ENCODE measurements at places on chromosomes 16 and 17.
A peak's percentile ranks its signal among the peaks of the same experiment; 100 is the strongest.

DNA sequence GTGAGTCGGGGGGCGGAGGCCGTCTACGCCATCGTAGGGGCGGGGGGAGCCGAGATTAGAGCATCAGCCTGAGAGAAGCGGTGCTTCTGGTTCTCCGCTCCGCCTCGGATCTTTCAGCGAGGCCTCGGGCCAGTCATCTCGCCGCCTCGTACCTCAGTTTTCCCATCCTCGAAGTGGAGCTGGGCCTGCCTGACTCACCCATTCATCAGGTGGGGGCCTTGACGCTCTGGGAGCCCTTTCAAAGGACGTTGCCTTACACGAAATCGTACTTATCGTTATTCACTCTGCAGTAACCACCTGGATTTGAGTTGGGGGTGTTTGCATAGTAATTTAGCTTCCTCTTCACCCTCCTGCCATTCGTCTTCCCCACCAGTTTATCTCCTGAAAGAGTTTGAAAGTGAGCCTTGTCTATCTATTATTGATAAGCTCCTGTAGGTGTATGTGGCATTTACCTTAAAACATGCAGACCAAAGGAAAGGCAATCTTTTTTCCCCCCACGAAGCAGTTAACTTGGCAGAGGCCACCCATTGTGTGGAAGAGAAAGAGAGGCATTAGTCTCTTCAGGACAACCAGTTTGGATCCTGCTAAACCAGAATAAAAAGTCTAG lies 674 bp downstream of the TAF15 start:
- no peak for DNase-seq

DNA sequence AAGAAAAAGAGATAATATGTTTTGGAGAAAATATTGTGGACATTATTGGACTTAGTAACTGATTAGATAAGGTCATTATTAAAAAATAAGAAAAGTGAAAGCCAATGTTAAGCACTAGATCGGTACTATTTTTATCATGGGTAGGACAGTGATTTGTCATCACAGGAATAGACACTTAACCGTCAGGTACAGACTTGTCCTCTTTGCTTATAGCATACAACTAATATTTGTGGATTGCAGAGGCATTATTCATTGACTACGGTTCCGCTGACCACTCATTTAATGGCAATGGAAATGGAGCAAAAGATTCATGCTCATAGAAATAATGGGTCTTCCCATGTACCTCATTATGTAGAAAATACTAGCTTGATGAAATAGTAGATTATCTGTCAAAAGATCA lies 596.3 kb upstream of the CA10 start:
- DNase-seq = no peak

- no peak for DNase-seq
Measured at GRCh38 chr16:3266873-3267537, 10.6 kb upstream of the MEFV start.

GRCh38 chr16:57372372-57373116 lies at the start of gene CX3CL1:
Gene CX3CL1 (plus strand): TSS chr16:57372490. CDS start chr16:57372569, 79 bp downstream.
- DNase-seq = no peak

GRCh38 chr17:62092784-62093183 lies 27.7 kb upstream of the MED13 start:
- no peak for DNase-seq

- DNase-seq = no peak
Measured at GRCh38 chr16:73217654-73218053, 169.7 kb upstream of the ZFHX3 start.

- DNase-seq = no peak
Measured at GRCh38 chr17:5225668-5226457, 8.8 kb downstream of the SCIMP start.

- DNase-seq = peak; percentile 76
Measured at GRCh38 chr17:50783193-50783660, 15.9 kb upstream of the ANKRD40CL start.

- no peak for DNase-seq
Measured at GRCh38 chr17:83034525-83034924, 44.9 kb upstream of the METRNL start.

GRCh38 chr16:86608301-86608747 lies 30.0 kb downstream of the FOXL1 start:
- DNase-seq = no peak

GRCh38 chr17:39223907-39224777 lies 1.6 kb downstream of the STAC2 start:
- no peak for DNase-seq

DNA sequence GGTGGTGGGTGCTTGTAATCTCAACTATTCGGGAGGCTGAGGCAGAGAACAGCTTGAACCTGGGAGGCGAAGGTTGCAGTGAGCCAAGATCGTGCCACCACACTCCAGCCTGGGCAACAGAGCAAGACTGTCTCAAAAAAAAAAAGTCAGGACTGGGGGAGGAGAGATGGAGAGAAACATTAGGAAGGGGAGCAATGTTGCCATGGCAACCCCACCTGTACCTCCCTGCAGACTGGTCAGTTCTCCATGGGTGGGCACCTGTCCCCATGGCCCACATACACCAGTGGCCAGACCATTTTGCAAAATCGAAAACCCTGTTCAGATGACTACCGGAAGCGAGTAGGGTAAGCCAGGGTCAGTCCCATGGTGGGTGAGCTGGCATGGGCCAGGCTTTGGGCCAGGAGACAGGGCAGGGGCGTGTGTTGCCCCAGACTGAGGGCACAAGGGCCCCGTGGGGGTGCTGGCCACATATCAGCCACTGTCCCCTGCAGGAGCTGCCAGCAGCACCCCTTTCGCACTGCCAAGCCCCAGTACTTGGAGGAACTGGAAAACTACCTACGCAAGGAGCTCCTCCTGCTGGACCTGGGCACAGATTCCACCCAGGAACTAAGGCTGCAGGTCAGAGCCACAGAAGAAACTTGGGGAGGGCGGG lies 14.0 kb downstream of the TSNAXIP1 start:
- no peak for DNase-seq

DNA sequence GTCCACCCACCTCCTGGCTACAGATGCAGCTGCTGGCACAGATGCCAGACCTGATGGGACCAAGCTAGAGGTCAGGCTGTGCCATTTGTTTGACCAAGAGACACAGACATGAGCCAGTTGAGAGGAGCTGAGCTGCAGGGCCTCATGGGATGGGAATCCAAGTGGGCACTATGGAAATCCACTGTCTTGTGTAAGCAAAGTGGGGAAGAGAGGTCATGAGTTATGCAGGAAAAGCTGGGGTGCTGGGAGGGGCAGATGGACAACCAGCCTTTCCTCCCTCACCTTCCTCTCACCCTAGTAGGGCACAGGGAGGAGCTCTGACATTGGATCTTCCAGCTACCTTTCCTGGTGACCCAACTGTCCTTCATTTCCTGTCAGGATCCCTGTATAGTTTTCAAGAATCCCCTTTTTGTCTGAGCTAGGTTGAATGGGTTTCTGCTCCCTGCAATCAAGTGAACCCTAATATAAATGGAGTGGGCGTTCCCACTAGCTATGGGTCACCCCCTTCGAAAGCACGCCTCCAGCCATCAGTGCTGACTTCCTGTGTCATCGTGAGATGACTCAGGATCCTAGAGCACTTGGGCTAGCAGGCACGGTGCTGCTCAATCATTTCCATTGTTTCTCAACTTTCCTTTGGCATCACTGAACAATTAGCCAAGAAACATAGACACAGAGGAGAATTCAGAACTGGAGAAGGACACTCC lies 13.6 kb downstream of the ATPAF2 start:
- DNase-seq = peak; percentile 17

- no peak for DNase-seq
Measured at GRCh38 chr17:6276711-6277110, 158.2 kb downstream of the AIPL1 start.

DNA sequence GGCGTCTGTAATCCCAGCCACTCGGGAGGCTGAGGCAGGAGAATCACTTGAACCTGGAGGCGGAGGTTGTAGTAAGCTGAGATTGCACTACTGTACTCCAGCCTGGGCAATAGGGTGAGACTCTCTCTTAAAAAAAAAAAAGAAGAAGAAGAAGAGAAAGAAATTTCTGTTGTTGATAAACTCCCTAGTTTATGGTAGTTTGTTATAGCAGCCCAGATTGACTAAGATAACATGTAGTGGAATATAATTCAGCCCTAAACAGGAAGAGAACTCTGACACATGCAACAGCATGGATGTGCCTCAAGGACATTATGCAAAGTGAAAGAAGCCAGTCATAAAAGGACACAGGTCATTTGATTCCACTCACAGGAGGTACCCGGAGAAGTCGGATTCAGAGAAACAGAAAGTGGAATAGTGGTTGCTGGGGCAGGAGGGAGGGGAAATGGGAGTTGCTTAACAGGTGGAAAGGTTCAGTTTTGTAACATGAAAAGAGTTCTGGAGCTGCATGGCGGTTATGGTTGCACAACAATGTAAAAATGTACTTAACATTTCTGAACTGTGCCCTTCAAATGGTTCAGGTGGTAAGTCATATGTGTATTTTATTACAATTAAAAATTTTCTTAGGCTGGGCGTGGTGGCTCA lies 26.0 kb upstream of the PRM1 start:
- no peak for DNase-seq

GRCh38 chr16:554640-555365 lies 5.4 kb upstream of the PRR35 start:
- no peak for DNase-seq

- DNase-seq = peak; percentile 64
Measured at GRCh38 chr17:17682737-17683680, 1.8 kb downstream of the RAI1 start.

GRCh38 chr17:17149520-17150447 lies 56.3 kb downstream of the PLD6 start:
- DNase-seq = no peak

- DNase-seq = no peak
Measured at GRCh38 chr17:40022961-40023541, 7.8 kb downstream of the CSF3 start.

DNA sequence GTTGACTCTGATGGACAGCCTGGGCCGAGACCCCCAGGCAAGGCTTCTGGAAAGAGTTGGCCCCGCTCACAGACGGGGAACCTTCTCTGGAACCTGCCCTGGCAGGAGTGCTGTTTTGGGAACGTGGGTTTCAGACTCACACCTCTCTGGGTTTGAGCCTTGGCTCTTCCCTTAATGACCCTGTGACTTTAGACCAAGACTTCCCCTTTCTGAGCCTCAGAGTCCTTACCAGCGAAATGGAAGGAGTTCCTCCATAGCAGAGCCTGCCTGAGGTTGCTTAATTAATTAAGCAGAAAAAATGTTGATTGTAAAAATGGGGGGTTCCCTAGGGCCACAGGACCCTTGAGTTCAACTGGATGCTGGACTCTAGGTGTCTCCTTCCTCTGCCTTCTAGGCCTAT lies 408.2 kb downstream of the SEC14L1 start:
- DNase-seq = no peak

DNA sequence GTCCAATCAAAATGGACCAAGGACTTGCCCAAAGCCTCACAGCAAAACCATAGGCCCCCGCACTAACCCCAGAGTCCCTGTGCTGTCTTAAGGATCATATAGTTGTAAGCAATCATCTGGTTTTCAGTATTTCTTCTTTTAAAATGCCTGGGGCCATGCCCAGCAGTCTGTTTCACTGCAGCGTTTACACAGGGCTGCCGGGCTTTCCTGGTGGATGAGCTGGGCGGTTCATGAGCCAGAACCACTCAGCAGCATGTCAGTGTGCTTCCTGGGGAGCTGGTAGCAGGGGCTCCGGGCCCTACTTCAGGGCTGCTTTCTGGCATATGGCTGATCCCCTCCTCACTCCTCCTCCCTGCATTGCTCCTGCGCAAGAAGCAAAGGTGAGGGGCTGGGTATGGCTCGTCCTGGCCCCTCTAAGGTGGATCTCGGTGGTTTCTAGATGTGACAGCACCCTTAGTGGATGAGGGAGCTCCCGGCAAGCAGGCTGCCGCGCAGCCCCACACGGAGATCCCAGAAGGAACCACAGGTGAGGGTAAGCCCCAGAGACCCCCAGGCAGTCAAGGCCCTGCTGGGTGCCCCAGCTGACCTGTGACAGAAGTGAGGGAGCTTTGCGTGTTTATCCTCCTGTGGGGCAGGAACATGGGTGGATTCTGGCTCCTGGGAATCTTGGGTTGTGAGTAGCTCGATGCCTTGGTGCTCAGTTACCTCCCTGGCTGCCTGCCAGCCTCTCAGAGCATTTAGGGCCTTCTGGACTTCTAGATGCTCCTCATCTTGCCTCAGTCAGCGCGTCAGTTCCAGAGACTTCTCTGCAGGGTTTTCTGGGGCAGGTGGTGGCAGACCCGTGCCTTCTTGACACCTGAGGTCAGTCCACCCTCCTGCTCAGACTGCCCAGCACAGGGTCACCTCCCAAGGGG lies 24.8 kb upstream of the STH start:
- no peak for DNase-seq

- no peak for DNase-seq
Measured at GRCh38 chr17:82490512-82491195, 28.9 kb upstream of the FOXK2 start.

GRCh38 chr17:75896415-75897159 lies at the start of gene TRIM65:
Gene TRIM65 (minus strand): TSS chr17:75896951. CDS start chr17:75896937, 14 bp downstream.
- DNase-seq = peak; percentile 81

- no peak for DNase-seq
Measured at GRCh38 chr16:69741951-69742904, 12.5 kb downstream of the NOB1 start.

DNA sequence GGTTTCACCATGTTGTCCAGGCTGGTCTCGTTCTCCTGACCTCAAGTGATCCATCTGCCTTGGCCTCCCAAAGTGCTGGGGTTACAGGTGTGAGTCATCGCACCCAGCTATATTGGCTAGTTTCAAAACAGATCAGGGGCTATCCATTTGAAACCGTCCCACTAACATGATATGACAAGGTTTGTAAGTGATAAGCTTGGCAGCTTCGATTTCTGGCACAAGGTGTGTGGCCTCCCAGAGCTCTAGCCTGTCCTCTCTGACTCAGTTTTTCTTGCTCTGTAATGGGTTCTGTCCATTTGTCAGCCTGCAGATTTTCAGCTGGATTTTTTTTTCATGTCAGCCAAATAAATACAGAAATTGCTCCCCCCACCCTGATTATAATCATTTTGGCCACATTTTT lies 31.8 kb upstream of the TENT4B start:
- no peak for DNase-seq

GRCh38 chr17:19275457-19276127 lies 38.4 kb downstream of the EPN2 start:
- DNase-seq = no peak

- DNase-seq = no peak
Measured at GRCh38 chr16:57688987-57689761, 5.4 kb upstream of the DRC7 start.

- DNase-seq = no peak
Measured at GRCh38 chr16:1331712-1332617, 1.5 kb upstream of the BAIAP3 start.

GRCh38 chr17:56913353-56913866 lies 439 bp downstream of the TRIM25 start:
- peak; percentile 17 for DNase-seq

- DNase-seq = no peak
Measured at GRCh38 chr17:79427621-79428539, 183.0 kb downstream of the RBFOX3 start.

- DNase-seq = no peak
Measured at GRCh38 chr17:7292729-7293128, 1.7 kb downstream of the YBX2 start.

- no peak for DNase-seq
Measured at GRCh38 chr17:2939714-2940351, 123.6 kb downstream of the OR1D5 start.

DNA sequence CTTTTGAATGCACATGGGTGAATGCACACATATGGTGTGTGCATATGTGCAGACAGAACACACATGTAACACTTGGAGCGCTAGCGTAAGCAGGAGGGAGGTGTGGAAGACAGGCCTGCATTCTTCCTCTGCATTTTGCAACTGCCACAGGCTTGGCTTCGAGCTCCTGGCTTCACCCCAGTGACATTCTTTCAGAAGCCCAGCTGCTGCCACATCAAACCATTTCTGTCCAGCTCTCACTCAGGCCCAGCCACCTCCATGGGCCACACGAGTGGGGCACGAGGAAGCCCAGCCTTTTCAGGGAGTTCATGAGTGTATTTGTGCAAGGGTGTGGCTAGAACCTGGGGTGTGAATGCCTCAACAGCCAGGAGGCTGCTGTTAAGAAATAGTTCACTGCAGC lies 18.8 kb downstream of the LGALS3BP start:
- no peak for DNase-seq
